M059J (cell line): ENCODE measurements at places on chromosomes 11 and 22.
A peak's percentile ranks its signal among the peaks of the same experiment; 100 is the strongest.

GRCh38 chr11:112103446-112103845 lies 16.8 kb downstream of the SDHD start:
- DNase-seq = no peak

DNA sequence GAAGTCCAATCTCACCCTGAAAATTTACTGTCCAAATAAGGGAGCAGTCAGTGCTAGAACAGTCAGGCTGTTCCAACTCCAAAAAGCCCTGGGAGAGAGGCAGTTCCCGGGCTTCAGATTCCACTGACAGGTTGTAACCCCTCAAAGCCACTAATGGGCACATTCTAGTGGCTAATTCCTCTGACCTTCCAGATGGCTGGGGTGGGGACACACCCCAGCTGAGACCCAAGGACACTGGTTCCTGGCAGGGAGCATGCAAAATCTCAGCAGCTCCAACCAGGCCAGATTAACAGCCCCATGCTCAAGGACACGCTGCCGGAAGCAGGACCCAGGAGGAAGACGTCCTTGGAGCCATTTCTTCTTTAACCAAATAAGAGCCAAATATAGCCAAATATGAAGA lies 92.7 kb downstream of the RPL27A start:
- no peak for DNase-seq

- DNase-seq = no peak
These were observed 35.3 kb downstream of the PPM1F start for GRCh38 chr22:21917181-21917958.

GRCh38 chr11:84894666-84895065 lies 732.5 kb downstream of the DLG2 start:
- DNase-seq = no peak

- DNase-seq = no peak
These were observed 9.1 kb downstream of the LRP5 start for GRCh38 chr11:68321293-68322051.

- DNase-seq = no peak
These were observed 22.9 kb downstream of the TNKS1BP1 start for GRCh38 chr11:57301711-57302423.

DNA sequence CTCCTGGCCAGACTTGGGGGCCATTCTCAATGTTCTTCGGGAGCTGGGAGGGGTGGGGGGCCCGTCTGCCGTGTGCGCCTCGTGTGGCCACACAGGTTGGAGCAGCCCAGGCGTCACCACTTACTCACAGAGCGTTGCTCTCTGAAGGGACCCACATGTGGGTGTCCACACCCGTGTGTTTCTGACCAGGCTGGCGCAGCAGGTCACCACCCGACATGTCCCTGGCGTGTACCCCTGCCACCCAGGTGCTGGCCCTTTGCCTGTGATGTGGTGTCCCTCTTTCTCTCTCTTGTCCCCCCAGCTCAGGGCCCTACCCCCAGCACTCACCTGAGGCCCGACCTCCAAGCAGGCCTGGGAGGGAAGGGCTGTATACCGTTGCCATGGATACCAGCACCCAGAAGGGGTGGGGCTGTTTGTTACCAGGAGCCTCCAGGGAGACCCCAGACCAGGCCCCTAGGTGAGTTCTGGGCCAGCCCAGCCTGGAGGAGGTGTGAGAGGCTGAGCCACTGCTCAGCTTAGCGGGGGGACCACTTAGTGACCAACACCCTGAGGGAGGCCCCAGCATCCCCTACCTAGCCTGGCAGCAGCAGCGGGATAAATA lies 1.4 kb downstream of the LMNTD2 start:
- no peak for DNase-seq

DNA sequence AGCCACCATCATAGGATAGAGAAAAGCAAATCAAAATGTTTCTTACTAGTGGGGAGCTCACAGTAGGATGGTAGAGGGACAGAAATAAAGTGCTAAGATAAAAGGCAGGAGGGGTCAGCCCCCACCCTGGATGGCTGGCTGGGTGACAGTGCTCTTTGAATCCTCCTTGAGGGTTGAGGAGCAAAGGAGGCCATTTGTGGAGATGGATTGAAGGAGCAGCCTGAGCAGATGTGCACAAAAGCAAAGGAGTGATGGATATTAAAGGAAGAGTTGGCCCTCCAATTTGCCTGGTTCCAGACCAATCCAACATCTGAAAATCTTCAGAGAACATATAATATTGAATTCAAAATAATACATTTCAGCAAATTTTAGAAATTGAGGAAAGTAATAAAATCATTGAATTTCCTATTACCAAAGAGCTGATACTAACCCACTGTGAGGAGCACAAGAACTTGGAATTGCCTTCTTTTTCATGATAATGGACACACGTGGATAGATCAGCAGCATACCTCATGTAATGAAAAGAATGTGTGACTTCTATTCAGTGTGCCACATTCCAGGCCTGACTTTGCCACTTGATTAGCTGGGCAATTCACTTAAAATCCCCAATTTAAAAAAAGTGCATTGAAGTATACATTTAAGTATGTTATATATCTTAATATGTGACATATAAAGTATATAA lies 287.0 kb downstream of the FAT3 start:
- no peak for DNase-seq

DNA sequence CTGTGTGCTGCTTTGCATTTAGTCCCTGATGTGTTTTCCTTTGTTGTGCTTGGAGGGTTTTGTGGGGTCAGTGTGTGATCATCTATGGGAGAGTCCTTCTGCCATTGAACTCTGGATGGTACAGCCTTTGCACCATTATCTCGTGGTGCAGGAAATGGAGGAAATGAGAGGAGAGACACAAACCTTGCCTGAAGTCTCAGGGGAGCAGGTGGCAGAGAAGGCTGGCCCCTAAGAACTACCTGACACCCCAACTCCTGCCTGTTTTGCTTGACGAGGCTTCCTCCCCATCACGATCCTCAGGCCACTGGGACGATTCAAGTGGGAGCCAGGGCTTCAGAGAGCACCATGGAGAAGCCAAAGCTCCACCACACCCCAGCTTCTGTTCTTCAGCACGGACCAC lies 1316.4 kb downstream of the TBC1D22A start:
- DNase-seq = no peak

DNA sequence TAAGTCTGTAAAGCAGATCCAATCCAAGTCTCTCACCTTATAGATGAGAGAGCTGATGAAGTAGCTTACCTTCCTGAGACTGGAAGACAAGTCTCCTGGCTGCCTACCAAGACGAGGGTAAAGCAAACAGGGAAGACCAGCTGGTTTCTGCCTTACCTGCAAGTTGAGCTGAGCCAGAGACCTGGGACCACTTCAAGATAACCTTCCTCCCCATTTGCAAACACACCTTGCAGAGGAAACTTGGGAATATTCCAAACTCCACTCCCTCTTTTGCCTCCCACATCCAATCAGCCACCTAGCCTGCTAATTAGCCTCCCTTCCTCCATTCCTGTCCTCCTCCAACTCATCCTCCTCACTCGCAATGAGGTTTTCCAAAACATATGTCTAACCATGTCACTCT lies 23.4 kb upstream of the ROBO3 start:
- DNase-seq = no peak

GRCh38 chr11:12657981-12658380 lies 16.2 kb upstream of the TEAD1 start:
- DNase-seq = no peak

DNA sequence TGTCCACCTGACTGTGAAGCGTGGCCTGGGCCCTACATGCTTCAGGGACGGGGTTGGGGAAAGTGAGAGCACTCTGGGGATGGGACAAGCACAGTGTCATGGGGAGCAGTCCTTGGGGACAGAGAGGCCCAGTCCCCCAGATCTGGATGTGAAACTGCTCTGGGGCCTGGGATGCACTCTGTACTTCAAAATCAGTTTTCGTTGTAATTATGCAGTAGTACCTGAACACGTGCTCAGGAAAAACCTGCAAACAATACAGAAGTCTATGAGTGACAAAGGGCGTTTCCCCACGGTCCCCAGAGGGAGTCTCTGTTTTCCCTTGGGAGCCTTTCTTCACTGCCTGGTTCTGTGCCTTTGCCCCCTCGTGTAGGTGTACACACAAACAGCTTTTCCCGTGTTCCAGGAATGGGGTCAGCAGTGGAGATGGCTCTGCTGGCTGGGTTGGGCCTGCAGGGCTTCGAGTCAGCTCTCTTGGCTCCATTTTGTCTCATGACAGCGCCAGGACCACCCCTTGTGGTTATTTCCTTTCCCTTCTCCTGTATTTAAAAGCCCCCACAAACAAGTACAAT lies 5.2 kb upstream of the TNFRSF13C start:
- no peak for DNase-seq

- no peak for DNase-seq
These were observed 43.7 kb upstream of the CHST1 start for GRCh38 chr11:45708887-45709663.

DNA sequence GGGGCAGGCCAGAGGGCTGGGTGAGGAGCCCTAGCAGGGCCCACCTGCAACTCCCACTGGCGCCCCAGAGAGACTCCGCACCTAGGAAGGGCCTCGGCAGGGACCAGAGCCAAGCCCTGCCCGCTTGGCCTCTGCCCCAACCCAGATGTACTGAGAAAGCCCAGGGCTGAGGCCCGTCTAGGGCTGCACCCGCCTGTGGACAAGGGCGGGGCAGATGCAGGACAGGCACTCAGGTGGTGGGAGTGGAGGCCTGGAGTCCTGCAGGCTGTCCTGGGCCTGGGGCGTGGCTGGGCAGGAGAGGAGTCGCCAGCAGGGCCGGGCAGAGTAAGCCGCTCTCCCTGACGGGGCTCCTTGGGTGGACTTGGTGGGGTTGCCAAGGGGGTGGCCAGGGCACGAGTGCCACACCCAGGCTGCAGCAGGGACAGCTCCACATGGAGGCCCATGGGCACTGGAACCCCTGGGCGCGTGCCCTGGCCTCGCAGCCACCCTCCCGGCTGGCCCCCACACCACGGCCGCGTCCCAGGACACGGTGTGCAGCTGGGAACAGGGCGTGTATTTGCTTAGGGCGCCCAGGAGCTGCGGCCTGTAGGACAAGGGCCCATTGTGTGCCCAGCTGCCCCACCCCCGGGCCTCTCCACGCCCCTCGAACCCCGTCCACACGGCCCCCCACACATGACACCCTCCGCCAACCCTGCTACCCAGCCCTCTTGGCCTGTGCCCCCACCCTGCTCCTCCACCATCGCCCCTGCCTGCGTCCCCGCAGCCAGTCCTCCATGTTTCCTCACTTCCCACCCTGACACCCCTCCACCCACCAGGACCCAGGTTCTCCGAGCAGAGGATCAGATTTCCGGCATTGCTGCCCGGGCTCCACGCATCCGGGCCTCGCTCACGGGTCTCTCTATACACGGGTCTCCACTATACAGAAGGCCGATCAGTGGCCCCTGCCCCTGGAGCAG lies 11.3 kb upstream of the PIM3 start:
- DNase-seq = no peak

GRCh38 chr11:45213316-45213665 lies 66.9 kb downstream of the PRDM11 start:
- DNase-seq = no peak

- DNase-seq = no peak
These were observed 21.5 kb downstream of the BIRC2 start for GRCh38 chr11:102368472-102368871.

DNA sequence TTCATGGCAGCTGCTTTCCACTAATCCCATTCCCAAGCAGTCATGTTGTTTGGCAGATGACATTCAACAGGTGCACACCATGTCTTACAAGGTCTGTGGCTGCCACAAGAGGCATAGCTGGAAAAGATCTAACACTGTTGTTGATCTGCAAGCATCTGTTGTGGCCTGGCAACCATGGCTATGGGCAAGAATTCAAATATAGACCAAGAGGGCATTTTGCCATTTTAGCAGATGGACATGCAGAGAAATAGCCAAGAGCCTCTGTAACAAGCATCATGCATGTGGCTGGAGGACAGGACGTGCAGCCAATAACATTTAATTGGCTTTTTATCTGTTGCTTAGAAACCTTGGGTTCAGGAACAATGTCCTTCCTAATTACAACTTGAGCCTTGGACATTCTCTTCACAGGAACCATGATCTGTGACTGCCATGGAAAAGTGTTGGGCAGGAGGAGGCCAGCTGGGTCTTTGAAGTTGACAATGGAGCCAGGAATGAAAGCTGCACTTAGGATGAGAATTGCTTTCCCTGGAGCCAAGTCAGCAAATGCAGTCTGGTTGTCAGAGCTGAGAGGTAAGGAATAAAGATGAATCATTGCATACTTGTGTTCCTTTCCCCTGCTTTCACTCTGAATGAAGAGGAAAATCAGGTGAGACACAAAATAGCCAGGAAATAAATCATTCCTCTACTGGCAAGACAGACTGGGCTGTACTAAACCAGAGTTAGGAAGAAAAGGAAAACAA lies 113.6 kb upstream of the ANO5 start:
- no peak for DNase-seq

DNA sequence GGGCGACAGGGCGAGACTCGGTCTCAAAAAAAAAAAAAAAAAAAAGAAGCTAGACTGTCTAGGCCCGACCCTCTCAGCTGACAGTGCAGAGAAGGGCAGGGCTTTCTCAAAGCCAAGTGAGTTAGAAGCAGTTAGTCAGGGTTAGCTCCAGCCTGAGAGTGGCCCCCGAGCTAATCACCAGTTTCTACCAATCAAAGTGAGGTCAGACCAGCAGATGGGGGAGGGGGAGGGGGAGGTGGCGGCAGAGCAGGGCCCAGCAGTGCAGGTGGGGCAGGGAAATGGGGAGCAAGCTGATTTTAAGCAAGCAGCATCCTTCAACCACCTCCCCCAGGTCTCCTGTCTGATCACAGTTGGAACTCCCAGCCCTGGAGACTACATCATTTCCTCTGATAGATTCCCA lies 55.3 kb upstream of the PRR5 start:
- DNase-seq = no peak

GRCh38 chr22:30855677-30856518 lies 112.7 kb downstream of the MORC2 start:
- no peak for DNase-seq

DNA sequence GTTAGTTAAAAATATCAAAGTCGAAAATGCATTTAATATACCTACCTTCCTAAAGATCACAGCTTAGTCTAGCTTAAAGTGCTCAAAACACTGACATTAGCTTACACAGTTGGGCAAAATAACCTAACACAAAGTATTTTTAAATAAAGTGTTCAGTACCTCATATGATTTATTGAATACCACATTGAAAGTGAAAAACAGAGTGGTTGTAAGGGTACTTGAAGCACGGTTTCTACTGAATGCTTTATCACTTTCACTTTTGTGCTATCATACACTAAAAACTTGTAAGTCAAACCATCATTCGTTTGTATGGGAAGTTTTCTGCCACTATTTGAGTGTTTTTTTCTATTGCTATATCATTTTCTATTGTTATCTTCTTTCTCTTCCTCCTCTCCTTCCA lies 36.6 kb downstream of the ZBTB44 start:
- DNase-seq = peak; percentile 1

DNA sequence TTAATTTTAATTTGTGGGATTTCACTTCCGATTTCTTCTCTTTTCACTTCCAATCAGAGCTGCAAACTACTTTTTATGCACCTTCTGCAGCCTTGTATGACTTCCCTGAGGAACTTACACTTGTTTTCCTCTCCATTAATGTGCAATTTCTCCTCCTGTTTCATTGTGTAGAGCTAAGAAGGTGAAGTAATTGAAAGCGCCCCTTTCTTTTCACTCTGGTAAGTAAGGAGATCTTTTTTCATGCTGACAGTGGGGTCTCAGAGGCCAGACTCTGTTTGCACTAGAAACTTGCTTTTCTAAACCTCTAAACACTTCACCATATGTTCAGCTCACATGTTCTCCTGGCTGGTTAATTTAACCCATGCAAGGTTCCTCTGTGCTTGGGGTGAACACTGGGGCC lies 117.0 kb downstream of the FANCF start:
- DNase-seq = no peak

- no peak for DNase-seq
These were observed 79.0 kb downstream of the SPON1 start for GRCh38 chr11:14041565-14041964.

- peak; percentile 44 for DNase-seq
These were observed 81.5 kb upstream of the CLDN5 start for GRCh38 chr22:19605508-19606331.

- peak; percentile 96 for DNase-seq
These were observed 277.3 kb upstream of the FAT3 start for GRCh38 chr11:91947215-91947820.
